ENCODE measurements at places on chromosomes 5 and 9.

GRCh38 chr9:129501771-129502319 lies 119.1 kb downstream of the C9orf50 start:
- DNase-seq, result no peak

- no peak for DNase-seq
Measured at GRCh38 chr5:174057206-174057605, 11.7 kb downstream of the NSG2 start.

DNA sequence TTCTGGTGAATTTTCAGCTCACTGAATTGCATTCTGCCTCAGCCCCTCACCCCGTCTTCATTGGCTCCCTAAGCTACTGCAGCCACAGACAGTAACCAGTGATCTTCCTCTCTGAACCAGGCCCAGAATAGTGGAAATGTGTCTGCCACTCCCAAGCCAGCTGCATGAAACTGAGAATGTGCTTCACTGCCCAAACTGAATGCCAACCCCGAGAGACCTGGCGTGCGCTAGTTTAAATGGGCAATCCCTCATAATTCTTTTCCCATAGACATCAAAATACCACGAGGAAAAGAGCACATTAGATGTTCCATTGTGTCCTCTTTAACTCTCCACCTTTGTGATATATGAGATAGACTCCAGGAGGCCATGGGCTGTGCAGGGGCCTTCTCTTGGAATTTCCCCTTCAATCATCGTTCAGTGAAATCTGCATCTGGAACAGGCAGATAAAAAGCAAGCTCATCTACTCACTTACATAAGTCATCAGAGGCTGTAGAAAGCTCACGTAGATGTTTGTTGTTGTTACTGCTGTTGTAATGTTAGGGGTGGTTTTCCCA lies 320.2 kb downstream of the NFIB start:
- DNase-seq, result no peak

GRCh38 chr9:70924895-70925547 lies 196.4 kb downstream of the TRPM3 start:
- peak; percentile 26 for DNase-seq

- no peak for DNase-seq
Measured at GRCh38 chr5:34817558-34818351, 21.2 kb upstream of the TTC23L start.

- DNase-seq, result no peak
Measured at GRCh38 chr9:106616026-106616425, 246.9 kb upstream of the ZNF462 start.

DNA sequence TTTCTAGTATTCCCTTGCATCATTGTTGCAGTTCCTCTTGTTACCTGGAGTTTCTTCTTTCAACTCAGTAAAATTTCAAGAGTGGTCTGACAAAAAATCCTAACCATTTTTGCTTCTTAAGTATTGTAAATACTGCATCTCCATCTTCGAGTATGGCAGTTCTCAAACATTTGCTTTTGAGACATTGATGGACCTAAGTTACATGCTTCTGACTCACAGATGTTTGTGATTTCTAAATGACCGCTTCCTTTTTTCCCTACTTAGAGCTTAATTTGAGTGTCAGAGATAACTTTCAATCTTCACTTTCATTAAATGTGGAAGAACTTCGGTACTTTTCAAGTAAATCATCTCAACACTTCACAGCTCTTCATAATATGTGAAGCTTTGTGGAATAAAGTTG lies 4.2 kb downstream of the UHRF2 start:
- DNase-seq, result no peak

DNA sequence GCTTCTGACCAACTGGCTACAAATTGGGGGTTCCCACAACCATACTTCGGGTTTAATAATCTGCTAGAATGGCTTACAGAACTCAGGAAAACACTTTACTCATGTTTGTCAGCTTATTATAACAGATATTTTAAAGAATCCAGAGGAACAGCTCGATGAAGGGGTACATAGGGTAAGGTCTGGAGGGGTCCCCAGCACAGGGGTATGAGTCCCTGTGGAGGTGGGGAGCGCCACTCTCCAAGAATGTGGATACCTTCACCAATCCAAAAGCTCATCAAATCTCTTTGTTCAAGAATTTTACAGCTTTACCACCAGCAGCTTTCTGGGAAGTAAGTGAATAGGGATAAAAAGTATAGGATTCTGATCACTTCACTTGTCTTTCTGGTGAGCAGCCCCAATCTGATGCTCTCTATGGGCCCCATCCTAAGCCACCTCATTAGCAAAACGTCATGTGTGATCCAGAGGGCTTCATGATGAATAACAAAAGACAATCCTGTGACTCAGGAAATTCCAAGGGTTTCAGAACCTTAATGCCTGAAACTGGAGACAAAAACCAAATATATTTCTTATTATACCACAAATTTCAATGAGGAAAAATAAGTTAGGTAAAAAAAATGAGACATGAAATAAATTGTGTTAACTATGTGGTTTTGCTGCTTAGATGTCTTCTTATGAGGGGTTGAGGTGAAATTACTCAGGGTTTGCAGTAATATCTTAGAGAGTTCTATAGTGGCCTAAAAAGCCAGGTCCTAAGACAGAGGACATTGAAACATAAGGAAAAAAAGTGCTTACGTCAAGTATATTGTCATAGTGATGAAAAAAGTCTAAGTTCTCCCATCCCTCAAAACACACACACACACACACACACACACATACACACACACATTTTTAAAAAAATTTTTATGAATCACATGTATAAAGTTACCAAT lies 290.5 kb downstream of the ANXA1 start:
- DNase-seq, result no peak

DNA sequence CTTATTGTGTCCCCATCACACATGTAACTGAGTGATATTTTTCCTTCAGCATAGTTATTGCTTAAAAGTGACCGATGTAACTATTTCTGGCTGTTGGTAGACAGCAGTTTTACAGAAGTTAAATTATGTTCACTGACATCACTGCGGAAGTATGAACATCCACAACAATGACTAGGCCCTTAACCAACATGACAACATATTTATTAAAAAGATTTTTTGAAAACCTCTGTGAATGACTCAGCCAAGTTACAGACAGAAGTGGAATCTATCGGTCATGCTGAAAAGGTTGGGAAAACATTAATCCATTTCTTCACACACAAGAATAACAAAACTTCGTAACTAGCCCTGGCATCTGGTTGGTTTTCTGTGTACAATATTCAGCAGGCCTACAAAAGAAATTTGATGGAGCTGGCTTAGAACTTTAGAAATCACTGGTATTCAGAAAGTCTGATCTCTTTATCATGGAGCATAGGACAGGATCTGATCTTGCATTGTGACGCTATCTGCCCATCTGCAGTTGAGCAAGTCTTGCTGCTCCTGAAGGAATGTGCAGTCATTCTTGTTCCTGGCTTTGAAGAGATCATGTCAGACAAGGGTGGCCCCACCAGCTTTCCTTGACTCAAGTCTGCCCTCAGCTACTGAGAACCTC lies 6.5 kb downstream of the GLIS3 start:
- DNase-seq, result no peak

- DNase-seq, result no peak
Measured at GRCh38 chr9:134961331-134962064, 43.8 kb upstream of the FCN1 start.

- no peak for DNase-seq
Measured at GRCh38 chr9:32735476-32735875, 47.9 kb upstream of the TMEM215 start.

GRCh38 chr5:50767588-50767987 lies 101.2 kb downstream of the PARP8 start:
- DNase-seq, result no peak

- peak; percentile 86 for DNase-seq
Measured at GRCh38 chr5:179821298-179822058, 773 bp downstream of the SQSTM1 start.

- no peak for DNase-seq
Measured at GRCh38 chr5:32531885-32532520, 53.4 kb upstream of the SUB1 start.

GRCh38 chr5:152608458-152608857 lies 203.4 kb upstream of the NMUR2 start:
- DNase-seq, result no peak

GRCh38 chr9:89821081-89821480 lies 216.3 kb downstream of the GADD45G start:
- DNase-seq, result no peak

DNA sequence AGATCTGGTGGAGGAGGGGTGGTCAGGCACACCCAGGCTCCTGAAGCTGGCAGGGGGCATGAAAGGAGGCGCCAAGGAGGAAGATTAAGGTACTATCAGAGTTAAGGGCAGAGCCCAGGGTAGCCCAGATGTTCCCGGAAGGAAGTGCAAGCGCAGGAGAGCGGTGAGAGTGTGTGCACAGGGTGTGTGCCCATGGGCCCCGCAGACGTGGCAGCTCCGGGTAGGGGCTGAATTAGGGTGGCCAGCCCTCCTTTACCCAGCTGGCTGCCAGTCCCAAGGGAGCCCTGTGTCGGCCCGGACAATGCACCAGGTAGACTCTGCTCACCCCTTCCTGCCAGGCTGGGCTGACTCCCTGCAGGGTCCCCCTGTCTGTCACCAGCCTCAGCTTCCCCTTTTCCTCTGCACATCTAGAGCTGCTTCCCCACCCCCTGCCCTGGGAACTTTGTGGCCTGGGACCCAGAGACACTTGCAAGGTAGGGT lies at the start of gene SMIM33:
Gene SMIM33, plus strand, starts transcription at position 184 of the 480 bp plus-strand sequence. Its CDS starts 118 bp downstream, at position 302.
- no peak for DNase-seq

GRCh38 chr5:88861231-88861630 lies 21.8 kb downstream of the MEF2C start:
- no peak for DNase-seq

DNA sequence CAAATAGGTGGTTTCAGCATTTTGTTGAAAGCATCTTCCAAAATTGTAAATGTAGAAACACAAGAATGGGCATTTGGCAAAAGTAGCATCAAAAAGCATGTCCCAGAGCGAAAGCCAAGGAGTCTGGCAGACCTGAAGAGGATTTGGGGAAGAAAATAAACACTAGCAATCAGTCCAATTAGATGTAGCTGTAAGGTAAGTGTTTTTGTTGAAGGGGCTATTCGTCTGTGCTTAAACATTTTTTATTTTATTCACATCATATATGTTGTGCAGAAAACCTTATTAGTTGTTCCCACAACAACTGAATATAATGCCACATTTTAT lies 954.1 kb upstream of the COX7C start:
- DNase-seq, result no peak

DNA sequence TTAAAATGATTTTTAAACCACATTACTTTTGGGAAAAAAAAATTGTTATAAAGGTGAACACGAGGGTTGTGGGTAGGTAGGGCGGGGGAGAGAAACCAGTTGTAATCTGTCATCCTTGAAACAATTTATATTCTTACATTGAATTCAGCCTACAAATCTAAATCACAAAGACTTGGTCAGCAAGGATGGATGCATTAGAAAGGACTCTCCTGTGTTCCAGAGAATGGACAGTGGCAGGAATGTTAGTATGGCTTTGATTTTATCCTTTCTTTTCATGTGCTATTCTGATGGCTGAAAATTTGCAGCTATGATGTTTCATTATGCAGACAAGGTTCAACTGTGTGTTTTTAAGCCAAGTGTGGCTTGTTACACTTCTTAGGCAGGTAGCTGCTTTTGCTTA lies 234.7 kb downstream of the SLF1 start:
- DNase-seq, result no peak

- DNase-seq, result peak; percentile 58
Measured at GRCh38 chr9:29212397-29213387, 1639.4 kb upstream of the C9orf72 start.

GRCh38 chr9:128151309-128152132 lies 2.3 kb downstream of the LCN2 start:
- DNase-seq, result no peak

- no peak for DNase-seq
Measured at GRCh38 chr9:763692-764091, 77.8 kb upstream of the DMRT1 start.

DNA sequence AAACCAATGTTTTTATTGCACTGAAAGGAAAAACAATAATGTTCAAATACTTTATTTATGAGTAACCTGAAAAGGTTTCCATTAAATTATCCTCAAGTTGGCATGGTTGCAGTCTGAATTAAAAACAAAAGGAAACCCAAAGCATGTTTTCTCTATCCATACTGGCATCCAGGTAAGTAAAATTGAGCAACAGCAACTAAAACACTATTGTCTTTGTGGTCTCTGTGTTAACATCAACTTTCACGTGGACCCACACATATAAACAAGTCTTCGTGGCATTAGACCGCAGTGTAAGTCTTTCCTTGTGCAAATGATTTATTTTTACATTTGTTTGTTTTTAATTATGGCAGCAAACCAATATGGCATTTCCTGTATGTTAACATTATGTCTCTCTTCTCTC lies 757.6 kb downstream of the SEMA5A start:
- DNase-seq, result no peak

DNA sequence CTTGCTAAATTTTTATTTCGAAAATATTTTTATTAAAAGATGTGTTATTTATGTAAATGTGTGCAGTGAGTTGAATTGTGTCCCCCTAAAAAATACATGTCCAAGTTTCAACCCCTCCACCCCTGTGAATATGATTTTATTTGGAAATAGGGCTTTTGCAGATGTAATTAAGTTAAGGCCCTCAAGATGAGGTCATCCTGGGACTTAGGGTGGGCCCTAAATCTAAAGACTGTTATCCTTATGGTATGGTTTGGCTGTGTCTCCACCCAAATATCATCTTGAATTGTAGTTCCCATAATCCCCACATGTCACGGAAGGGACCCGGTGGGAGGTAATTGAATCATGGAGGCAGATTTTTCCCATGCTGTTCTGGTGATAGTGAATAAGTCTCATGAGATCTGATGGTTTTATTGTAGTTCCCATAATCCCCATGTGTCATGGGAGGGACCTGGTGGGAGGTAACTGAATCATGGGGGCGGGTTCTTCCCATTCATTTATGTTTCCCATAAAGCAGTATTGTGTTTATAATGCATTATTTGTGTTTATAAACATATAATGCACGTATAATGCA lies 1.5 kb upstream of the TMED7 start:
- DNase-seq, result no peak

- no peak for DNase-seq
Measured at GRCh38 chr5:27502236-27502635, 463.9 kb upstream of the CDH9 start.

DNA sequence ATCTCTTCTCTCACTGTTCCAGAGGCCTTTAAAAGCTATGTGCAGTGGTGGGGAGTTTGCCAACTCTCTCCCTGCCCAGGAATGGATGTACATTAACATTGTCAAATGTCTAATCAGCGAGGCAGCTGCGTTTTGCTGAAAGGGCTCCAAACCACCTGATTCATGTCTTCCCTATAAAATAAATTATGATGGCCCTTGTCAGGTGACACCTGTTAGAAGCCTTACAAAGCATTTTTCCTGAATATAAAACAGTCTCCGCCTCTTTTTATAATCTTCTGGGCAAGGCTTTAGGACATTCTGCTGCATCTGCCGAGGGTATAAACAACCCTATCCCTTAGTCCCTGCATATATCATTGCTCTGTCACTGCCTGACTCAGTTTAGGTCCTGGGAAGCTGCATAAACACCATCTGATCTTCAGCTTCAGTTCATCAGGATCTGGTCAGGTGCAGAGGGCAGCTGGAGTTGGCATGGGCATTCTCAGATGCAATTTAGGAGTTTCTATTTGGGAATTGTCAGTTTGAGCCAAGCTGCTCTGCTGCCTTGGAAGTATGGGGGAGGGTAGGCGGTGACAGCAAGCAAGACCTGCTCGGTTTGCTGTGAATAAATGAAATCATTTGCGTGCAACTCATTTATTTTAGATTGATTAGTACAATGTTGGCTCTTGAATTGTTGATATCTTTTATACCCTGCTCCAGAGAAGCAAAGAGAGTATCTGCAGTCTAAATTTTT lies 103.5 kb downstream of the ACER2 start:
- DNase-seq, result no peak

- DNase-seq, result no peak
Measured at GRCh38 chr9:35869621-35870216, 482 bp downstream of the OR13J1 start.

All from endothelial cell (in vitro differentiated cells).